ENCODE measurements at places on chromosomes 2 and 18. TPM values are rescaled to one million over a fixed set of nuclear protein-coding genes. Genes with fewer than 3 reads are reported as not detected.

The METTL21A gene
- 30.4 TPM for total RNA-seq

The VAMP8 gene
- total RNA-seq, result 18.7 TPM

The RGPD8 gene
- total RNA-seq, result 4.2 TPM

The TMEM163 gene
- 0.12 TPM for total RNA-seq

The POU3F3 gene
- not detected for total RNA-seq

The GATA6 gene
- total RNA-seq, result 2.2 TPM

The MC5R gene
- not detected for total RNA-seq

The TMEM169 gene
- 0.85 TPM for total RNA-seq

The GPR155 gene
- 0.28 TPM for total RNA-seq

The DSC2 gene
- total RNA-seq, result 1.5 TPM

The CNPPD1 gene
- total RNA-seq, result 43.6 TPM

The STEAP3 gene
- 40.9 TPM for total RNA-seq

The GPR55 gene
- total RNA-seq, result not detected

The EGR4 gene
- total RNA-seq, result 0.27 TPM

The SPHKAP gene
- total RNA-seq, result not detected

The PNO1 gene
- total RNA-seq, result 60.6 TPM

The KIF5C gene
- 0.42 TPM for total RNA-seq

The SPDYA gene
- 0.15 TPM for total RNA-seq

The COL3A1 gene
- total RNA-seq, result 0.25 TPM

The INHA gene
- total RNA-seq, result 0.38 TPM

The KIF1A gene
- total RNA-seq, result 0.62 TPM

The AP1S3 gene
- 23.7 TPM for total RNA-seq

The CMPK2 gene
- 1.00 TPM for total RNA-seq

The NCOA1 gene
- total RNA-seq, result 9.8 TPM

The ACTR3 gene
- 275 TPM for total RNA-seq

The RTP5 gene
- total RNA-seq, result not detected

The POTEI gene
- not detected for total RNA-seq

The PLCD4 gene
- 0.31 TPM for total RNA-seq

The C2orf42 gene
- total RNA-seq, result 9.1 TPM

The DLX2 gene
- total RNA-seq, result 0.89 TPM

The FOXD4L1 gene
- total RNA-seq, result 0.31 TPM

The LRRC30 gene
- total RNA-seq, result not detected

The LAMA1 gene
- total RNA-seq, result 0.31 TPM

The MLPH gene
- total RNA-seq, result 256 TPM
